Body of pancreas (tissue), 4 donors: ENCODE measurements at places on chromosomes 1 and 21.
A peak's percentile ranks its signal among the peaks of the same experiment; 100 is the strongest.

DNA sequence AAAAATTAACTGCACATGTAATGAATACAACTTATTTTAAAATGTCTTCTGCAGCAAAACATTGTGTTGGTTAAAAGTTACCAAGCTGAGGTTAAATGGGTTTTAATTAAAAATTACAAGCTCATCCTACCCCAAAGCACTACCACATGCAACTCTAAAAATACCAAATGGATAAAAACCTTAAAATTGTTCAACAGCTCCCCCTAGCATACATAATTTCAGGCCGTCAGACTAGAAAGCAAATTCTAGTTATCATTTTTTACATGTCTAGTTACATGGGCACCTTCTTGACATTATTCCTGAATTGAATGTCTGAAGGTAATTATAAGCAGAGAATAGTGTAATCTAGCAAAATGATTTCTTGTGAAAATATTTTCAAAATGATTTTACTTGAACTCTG lies 176.5 kb downstream of the C1orf21 start:
- no peak for DNase-seq

GRCh38 chr21:36719614-36720013 lies 20.7 kb downstream of the SIM2 start:
- DNase-seq = peak; percentile 82

- peak; percentile 13 for DNase-seq
These were observed 615.4 kb downstream of the PTPRU start for GRCh38 chr1:29851691-29852090.

DNA sequence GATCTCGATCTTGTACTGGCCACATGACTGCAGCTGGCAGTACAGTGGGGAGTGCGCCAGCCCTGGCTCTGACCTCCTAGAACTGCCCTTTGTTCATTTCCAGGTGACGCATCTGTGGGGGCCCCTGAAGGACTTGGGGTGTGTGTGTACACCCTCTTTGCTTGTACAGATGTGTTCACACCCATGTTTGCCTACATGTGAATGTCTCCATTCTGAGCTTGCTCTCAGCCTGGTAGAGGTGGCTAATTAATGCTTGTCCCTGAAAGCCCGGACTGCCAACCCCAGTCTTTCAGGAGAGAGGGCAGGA lies 19.8 kb downstream of the TNFRSF1B start:
- DNase-seq = no peak

DNA sequence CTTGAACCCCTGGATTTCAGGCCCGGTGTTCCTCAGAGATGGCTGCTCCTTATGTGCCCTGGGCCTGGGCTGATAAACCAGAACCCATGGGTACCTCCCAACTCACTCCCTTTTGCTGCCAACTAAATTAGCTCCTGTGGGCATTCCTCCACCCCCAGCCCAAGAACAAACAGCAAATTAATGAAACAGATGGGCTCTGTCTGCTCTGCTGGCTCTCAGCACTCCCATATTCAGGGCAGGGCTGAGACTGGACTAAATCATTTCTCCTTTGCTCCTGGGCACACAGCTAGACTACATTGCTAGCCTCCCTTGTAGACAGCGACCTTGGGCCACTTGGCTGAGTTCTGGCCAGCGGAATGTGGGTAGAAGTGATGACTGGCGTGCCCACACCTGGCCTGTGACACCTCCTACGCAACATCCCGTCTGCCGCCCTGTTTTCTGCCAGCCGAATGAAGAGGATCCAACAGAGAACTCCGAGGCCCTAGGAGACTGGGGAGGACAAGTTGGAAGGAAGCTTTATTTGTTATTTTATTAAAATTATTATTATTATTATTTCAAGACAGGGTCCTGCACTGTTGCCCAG lies 101.9 kb upstream of the DISP3 start:
- DNase-seq = no peak

GRCh38 chr1:73635021-73635420 lies 563.0 kb downstream of the LRRIQ3 start:
- no peak for DNase-seq

- no peak for DNase-seq
These were observed 125.3 kb upstream of the RUNX3 start for GRCh38 chr1:25055324-25055780.

GRCh38 chr1:242184955-242185354 lies 186.1 kb upstream of the MAP1LC3C start:
- no peak for DNase-seq

DNA sequence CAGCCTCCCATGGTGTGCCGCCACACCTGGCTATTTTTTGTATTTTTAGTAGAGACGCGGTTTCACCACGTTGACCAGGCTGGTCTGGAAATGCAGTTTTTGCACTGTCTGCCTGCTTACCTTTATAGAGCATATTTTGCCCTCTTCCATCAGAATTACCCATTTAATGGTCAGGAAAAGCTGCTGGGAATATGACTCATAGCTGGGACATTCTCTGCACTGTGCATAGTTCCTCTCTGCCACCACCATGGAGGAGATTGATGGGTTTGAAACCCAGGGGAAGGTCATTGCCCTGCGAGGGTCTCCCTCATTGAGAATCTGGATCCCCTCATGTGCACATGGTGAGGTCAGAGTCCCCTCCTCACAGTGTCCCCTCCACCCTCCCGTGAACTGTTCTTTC lies 32.1 kb downstream of the MX1 start:
- DNase-seq = no peak

DNA sequence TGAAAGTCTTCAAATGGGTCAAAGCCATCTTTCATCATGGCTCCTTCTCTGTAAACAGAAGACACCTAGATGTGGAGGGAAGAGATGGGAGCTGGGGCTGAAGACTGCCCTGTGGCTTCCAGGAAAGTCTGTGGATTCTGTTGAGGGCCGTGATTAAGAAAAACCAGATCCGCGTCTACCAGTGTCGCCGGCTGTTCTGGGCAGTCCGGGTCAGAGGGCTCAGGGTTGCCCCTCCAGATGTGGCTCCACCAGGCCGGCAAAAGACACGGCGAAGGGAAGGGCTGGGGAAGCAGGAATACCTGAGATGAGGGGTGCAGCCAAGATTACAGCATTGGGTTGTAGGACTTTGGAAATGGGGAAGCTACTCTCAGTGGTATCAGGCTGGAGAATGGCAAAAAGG lies 162.6 kb downstream of the RHOU start:
- DNase-seq = no peak

GRCh38 chr21:14942801-14943490 lies 121.9 kb downstream of the NRIP1 start:
- DNase-seq = no peak

DNA sequence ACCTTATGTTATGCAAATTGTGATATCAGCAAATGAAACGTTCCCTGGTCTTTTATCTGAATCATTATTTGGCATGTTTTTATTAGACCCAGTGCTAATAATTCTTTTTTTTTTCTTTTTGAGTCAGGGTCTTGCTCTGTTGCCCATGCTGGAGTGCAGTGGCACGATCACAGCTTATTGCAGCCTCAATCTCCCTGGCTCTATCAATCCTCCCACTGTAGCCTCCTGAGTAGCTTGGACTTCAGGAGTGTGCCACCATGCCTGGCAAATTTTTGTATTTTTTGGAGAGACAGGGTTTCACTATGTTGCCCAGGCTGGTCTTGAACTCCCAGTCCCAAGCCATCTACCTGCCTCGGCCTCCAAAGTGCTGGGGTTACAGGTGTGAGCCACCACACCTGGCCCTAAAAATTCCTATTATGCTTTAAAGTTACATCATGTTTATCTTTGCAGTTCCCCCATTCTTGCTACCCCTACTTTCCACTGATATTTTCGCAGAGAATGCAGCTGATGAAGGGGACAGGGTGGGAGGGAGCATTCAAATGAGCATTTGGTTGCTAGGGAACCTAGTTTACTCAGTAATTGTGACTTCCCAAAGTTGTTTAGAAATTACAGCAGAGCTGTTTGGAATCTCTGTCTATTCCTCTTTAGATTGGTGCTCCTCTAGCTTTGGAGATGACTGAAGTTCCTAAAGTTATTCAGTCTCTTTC lies 18.4 kb downstream of the C1orf21 start:
- no peak for DNase-seq
